ENCODE measurements at places on chromosomes 6 and 20.

- DNase-seq, result no peak
Measured at GRCh38 chr20:14310977-14311627, 26.3 kb downstream of the FLRT3 start.

DNA sequence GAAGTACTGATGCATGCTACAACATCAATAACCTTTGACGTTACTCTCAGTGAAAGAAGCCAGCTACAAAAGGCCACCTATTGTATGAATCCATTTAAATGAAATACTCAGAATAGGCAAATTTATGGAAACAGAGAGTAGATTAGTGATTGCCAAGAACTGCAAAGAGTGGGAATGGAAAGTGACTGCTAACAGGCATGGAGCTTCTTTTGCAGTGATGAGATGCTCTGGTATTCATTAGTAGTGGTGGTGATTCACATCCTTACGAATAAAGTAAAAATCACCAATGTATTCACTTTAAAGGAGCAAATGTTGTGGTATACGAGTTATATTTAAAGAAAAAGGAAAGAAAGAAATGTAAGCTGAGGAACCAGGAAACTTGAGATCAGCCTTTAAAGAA is 126.8 kb upstream of the SAMD5 start:
- no peak for DNase-seq

DNA sequence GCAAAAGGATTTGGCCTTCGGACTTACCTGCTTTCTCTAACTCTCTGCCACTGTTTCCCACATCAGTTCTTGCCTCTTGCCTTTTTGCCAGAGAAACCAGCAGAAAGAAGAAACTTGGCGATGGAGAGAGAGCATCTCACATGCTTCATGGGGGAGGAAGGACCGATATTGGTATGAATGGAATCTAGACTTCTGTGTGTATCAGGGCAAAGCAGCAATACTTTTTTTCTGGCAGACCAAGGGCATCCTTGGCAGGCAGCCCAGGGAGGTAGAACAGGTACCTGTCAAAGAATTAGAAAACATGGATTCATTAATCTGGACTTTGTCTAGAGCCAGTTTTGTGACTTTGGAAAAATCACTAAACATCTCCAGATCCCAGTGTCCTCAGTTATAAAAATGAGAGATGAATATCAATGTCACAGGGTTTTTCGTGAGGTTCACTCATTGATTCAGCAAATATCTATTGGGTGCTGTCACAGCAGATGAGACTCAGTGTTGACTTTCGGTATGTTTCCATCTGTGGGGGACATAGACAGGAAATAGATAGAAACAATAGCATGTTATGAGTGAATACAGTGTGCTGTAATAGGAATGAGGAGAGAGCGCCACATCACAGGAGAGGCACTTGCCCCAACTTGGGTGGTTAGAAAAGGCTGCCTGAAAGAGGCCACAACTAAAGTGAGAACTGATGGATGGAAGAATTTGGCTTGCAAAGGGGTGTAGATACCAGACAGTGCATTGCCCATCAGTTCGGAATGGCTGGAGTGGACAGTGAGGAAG is 114.1 kb downstream of the CD83 start:
- DNase-seq, result no peak

DNA sequence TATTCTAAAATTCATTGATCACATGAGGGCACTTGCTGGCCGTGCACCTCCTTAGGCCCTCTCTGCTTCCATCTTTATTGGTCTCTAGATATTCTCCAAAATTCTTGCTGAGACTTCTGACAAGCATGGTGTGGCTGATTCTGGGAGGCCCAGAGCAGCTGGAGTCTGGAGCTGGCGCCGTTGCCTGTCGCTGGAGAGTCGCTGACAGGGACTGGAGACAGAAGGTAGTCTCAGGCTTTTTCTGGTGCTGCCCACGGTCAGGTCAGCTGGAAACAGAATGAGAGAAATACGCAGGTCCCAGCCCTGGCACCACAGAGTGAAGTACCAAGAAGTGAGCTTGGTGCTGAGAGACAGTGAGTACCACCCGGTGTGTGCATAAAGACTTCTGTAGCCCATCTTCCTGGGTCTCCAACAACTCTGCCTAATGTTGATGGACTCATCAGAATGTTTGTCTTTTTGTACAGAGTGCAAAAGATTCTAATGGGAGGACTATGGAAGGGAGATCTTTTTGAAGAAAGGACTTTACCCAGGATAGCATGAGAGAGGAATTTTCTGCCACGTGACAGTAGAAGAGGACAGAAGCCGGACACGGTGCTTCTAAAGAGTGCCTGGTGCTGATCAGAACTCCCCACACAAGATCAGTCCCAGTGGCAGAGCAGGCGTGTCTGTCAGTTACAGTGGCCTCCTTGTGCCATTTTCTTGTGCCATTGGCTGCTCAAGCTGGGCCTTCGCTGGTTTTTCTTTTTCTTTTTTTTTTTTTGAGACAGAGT is 1.8 kb upstream of the ALDH8A1 start:
- no peak for DNase-seq

- peak; percentile 10 for DNase-seq
Measured at GRCh38 chr20:8020314-8021079, 936 bp upstream of the TMX4 start.

GRCh38 chr6:91442342-91442741 is 855.5 kb upstream of the MAP3K7 start:
- DNase-seq, result no peak

- DNase-seq, result no peak
Measured at GRCh38 chr20:13142143-13142542, 78.9 kb upstream of the ISM1 start.

GRCh38 chr6:84424956-84425355 is 197.5 kb upstream of the CEP162 start:
- DNase-seq, result no peak

DNA sequence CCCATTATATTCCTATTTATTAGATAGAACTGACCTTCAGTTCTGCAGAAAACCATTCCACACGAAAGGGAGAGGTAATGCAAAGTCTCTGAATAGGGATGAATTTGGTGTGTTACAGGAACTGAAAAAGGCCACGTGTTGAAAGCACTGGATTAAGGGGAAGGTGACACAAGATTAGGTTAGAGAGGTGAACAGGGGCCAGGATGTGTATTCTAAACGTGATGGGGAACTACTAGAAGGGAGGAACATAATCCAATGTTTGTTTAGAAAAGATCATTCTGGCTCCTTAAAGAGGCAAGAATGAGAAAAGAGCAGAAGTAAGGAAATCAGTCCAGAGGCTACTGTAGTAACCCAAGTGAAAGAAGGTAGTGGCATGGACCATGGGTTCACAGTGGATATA is 6.3 kb upstream of the ZKSCAN8 start:
- no peak for DNase-seq

DNA sequence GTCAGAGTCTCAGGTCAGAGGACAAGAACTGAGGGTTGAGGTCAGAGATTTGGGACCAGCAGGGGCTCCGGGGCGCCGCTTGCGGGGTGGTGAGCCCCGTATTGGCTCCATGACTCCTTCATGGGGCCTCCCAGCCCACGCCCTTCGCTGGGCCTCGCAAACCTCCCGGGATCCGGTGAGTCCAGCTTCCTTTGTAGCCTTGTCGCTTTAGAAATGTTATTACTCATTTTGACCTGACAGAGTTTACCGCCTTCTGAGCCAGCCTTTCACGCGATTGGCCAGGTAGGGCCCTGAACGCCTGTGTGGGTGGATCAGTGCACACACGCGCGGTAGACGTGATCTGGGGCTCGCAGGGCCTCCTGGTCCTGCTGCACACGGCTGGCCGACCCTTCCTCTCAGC is 181.1 kb downstream of the ERMARD start:
- no peak for DNase-seq

GRCh38 chr6:133697666-133698065 is 191.2 kb upstream of the TCF21 start:
- no peak for DNase-seq

- DNase-seq, result no peak
Measured at GRCh38 chr6:1347161-1347560, 35.3 kb downstream of the FOXQ1 start.

- no peak for DNase-seq
Measured at GRCh38 chr6:156167625-156168071, 609.5 kb upstream of the ARID1B start.

- no peak for DNase-seq
Measured at GRCh38 chr6:116847227-116847626, 18.3 kb upstream of the GPRC6A start.

GRCh38 chr20:38073307-38074071 is 39.9 kb downstream of the RPRD1B start:
- no peak for DNase-seq

GRCh38 chr6:56357616-56358373 is 110.4 kb upstream of the COL21A1 start:
- no peak for DNase-seq

GRCh38 chr6:105794239-105794638 is 291.9 kb upstream of the PRDM1 start:
- no peak for DNase-seq

DNA sequence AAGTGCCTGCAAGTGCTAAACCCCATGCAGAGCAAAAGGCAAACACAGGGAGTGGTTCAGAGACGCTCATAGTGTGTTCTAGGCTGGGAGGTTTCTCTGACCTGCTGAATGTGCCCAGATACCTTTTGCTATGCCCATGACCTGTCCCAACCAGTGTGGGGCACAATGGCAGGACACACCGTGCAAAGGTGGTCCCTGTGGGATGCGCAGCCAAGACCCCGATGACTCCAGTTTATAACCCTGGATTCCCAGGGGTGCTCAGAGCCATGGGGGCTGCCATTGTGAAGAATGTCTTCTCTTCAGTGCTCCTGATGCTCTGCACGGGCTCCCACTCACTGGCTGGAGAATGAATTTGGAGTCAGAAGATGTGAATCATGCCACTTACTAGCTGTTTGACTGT is 2.2 kb upstream of the NINL start:
- no peak for DNase-seq

- no peak for DNase-seq
Measured at GRCh38 chr20:43794326-43794725, 67.5 kb upstream of the GTSF1L start.

DNA sequence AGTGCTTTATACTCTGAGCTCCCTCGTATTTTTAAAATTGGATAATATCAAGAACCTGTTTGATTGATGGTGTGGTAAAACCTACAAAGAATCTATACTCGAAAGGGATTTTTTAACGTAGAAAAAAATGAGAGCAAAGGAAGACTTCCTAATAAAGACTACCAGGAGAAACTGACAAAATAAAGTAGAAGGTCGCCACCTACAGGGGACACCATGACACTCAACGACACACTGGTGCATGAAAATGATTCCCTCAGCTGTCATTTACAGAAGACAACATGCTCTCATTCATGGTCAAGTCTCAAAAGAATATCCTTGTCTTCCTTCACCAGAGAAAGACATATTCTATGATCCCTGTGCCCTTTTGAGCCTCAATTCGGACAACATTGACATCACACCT is 10.1 kb upstream of the NHSL1 start:
- DNase-seq, result peak; percentile 72

DNA sequence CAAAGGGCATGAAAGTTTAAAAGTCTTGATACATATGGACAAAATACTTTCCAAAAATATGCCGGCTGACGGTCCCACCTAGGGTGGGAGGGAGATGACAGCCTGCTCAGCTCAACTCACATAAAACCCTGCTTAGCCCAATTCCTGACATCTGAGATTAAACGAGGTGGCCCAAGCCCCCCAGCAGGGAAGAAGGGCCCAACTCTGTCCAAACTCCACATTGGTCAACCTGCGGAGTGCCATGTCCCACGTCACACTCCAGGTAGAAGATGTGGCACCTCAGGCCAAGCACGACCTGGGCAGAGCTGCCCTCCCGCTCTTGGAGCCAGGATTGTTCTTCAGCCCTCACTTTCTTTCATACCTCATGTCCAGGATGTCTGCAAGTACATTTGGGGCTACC is 48.2 kb downstream of the FGD2 start:
- DNase-seq, result no peak

DNA sequence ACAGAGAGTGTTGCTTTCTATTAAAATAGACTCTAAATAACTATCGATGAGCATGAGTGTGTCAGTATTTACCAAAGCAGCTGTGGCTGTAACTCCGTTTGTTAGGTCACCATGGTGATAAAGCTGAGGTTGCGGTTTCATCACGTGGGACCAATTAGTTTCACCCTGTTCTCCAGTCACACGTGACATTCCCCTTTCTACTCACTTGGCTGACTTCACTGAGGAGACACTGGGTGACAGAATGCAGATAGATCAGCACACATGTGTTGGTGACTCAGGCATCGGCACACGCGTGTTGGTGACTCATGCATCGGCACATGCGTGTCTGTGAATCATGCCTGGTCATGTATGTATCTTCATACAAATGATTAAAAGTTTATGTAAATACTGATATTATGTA is 285.4 kb downstream of the THBS2 start:
- DNase-seq, result no peak

- DNase-seq, result no peak
Measured at GRCh38 chr6:132132422-132132821, 181.2 kb upstream of the CCN2 start.

- DNase-seq, result no peak
Measured at GRCh38 chr6:3847521-3847920, 1.7 kb upstream of the FAM50B start.

DNA sequence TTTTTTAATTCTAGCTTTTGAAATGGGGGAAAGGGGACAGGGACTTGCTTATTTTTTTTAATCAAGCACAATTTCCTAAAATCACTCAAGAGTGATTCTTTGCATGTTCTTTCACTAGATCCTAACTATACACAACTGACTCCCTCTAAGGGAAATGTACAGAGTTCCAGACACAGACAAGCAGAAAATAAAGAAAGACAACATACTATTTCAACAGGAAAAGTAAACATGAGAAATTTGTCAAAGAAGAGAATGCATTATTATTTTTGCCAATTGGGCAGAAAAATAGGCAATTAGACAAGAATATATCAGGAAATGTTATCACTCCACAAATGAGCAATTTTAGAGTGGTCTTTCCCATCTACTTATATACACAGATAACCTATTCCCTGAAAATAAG is 128.2 kb downstream of the RNGTT start:
- no peak for DNase-seq

- no peak for DNase-seq
Measured at GRCh38 chr6:25660512-25660911, 8.5 kb downstream of the SCGN start.

DNA sequence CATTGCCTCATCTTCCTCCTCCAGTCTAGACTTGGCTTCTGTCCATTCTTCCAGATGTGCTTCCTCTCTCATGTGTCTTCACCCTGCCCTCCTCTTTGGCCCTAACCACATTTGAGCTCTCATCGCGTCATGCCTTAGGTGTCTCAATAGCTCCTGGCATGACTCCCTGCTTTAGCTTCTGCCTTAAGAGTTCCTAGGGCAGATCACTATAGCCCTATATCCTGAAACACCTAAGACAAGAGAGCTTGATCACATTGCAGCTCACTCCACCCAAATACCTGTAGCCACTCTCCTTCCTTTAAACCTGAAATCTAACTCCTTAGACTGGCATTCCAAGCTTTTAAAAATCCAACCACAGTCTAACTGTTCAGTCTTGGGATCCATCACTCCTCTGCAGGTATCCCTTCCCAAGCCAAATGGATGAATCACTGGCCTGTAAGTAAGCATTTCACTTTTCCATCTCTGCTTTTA is 69.0 kb upstream of the STXBP5 start:
- no peak for DNase-seq

Measured in CD4-positive, alpha-beta T cell treated with Interleukin-6 for 4 hours (primary cell).